ENCODE measurements at places on chromosomes 4 and X.

DNA sequence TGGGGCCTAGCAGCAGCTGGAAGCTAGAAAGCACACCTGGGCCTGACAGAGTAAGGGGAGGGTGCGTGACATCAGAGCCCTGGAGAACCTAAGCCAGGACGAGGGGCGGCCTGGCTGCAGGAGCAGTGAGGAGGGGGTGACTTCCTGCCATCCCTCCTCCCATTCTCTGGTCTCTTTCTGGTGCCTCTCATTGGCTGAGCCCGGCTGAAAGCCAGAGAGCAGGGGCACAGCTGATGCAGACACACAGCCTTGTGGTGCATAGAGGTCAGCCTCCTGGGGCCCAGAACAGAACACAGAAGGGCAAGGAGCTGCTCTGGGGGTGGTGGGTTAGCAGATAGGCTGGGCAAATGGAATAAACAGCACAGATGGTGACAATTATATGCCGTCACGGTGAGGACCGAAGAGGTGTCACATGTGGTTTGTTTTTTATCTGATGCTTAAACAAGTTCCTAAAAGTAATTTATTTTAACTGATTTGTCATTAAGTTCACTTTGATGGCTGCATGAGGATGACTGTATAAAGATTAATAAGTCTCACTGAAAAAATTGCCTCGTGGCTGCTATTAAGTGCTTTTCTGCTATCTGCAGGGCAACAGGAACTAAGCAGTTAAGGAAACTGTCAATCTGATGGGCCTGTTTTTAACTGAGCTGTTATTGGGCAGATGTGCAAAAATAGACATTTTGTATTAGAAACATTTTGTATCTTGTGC, 102.0 kb downstream of the FNIP2 start:
- no peak for DNase-seq

DNA sequence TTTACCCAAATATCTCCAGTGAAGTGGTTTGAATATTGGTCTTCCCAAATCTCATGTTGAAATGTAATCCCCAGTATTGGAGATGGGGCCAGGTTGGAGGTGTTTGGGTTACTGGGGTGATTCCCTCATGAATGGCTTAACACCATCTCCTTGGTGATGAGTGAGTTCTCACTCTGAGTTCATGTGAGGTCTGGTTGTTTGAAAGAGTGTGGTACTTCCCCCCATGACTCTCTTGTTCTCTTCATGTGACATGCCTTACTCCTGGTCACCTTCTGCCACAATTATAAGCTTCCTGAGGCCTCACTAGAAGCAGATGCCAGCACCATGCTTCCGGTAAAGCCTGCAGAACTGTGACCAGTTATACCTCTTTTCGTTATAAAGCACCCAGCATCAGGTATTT, 32.9 kb upstream of the OTUD4 start:
- no peak for DNase-seq

DNA sequence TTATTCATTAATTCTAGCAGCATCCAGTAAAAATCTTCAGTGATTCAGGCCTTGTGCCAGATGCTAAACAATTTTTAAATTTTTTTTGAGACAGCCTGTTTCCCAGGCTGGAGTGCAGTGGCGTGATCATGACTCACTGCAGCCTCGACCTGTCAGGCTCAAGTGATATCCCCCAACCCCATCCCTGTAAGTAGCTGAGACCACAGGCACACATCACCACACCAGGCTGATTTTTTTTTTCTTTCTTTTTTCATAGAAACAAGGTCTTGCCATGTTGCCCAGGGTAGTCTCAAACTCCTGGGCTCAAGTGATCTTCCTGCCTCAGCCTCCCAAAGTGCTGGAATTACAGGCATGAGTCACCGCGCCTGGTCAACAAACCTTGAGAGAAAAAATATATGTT, 705.5 kb downstream of the ARAP2 start:
- no peak for DNase-seq

GRCh38 chr4:124450851-124451250, 261.7 kb downstream of the ANKRD50 start:
- no peak for DNase-seq

GRCh38 chrX:16160729-16161128, 6.6 kb upstream of the MAGEB17 start:
- DNase-seq = no peak

- no peak for DNase-seq
These were observed 158.1 kb upstream of the TENM3 start for GRCh38 chr4:182085051-182085480.

GRCh38 chr4:7970361-7970946, 30.8 kb upstream of the AFAP1 start:
- no peak for DNase-seq

- DNase-seq = no peak
These were observed 212.2 kb upstream of the MAGEB18 start for GRCh38 chrX:25925946-25926345.

GRCh38 chr4:102388611-102389010, 43.3 kb upstream of the SLC39A8 start:
- no peak for DNase-seq

- no peak for DNase-seq
These were observed 401.5 kb upstream of the DIPK2B start for GRCh38 chrX:45602151-45602550.

DNA sequence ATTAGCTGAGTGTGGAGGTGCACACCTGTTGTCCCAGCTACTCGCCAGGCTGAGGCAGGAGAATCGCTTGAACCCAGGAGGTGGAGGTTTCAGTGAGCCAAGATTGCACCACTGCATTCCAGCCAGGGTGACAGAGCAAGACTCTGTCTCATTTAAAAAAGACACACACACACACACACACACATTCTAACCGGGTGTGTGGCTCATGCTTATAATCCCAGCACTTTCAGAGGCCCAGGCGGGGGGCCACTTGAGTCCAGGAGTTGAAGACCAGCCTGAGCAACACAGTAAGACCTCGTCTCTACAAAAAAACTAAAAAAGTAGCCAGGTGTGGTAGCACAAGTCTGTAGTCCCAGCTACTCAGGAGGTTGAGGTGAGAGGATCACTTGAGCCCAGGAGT, 152.3 kb downstream of the LRBA start:
- DNase-seq = no peak

DNA sequence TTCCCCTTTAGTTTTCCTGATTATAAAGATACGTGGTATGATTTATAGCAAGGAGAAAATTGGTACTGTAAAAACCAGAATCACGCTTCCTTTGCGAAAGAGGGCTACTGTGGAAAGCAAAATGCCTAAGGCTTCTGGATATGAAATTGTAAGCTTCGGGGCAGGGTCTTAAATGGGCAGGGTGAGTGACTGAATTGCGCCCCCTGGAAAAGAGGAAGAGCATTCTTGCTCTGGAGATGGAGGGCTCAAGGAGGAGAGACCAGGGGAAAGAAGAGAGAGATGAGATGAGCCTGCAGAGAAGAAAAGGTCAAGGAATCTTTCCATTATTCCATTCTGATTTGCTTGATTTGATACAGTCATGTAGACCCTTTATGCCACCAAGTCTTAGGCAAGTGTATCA, 13.1 kb upstream of the ETNPPL start:
- no peak for DNase-seq

DNA sequence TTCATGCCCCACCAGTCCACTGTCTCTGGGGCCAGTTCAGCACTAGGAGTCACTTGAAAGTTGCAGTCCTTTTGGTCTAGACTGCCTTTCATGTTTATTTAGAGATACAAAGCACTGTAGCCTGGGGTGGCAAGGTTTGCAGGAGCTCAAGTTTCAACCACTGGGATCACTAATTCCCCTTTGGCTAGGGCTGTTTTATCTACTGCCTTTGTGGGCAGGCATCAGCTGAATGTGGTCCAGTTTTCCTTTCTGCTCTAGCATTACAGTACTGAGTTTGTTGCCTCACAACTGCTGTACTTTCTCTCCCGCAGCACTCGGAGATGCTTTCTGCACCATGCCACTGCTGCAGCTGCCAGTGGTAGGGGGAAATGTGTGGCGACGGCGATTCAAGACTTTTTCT, 222.3 kb upstream of the HDX start:
- no peak for DNase-seq

DNA sequence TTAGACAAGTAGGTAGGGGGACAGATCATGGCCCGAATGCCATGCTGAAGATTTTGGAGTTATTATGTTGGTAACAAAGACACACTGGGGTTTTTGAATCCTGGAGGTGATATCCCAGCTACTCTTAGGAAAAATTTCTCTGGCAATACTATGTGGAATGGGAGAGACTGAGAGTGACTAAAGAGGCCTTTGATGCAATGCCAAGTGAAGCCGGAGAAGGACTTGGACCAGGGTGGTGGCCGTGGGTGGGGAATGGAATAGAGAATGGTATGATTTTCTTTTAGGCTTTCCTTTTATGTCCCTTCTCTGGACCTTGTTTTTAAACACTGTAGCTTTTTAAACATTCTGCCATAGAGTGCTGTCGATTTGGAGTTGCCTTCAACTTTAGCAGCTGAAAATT, 141.6 kb downstream of the DCLK2 start:
- no peak for DNase-seq

- no peak for DNase-seq
These were observed 3.0 kb upstream of the SLC25A6 start for GRCh38 chrX:1394731-1395501.
